ENCODE measurements at places on chromosomes 1 and 21.
A peak's percentile ranks its signal among the peaks of the same experiment; 100 is the strongest.

DNA sequence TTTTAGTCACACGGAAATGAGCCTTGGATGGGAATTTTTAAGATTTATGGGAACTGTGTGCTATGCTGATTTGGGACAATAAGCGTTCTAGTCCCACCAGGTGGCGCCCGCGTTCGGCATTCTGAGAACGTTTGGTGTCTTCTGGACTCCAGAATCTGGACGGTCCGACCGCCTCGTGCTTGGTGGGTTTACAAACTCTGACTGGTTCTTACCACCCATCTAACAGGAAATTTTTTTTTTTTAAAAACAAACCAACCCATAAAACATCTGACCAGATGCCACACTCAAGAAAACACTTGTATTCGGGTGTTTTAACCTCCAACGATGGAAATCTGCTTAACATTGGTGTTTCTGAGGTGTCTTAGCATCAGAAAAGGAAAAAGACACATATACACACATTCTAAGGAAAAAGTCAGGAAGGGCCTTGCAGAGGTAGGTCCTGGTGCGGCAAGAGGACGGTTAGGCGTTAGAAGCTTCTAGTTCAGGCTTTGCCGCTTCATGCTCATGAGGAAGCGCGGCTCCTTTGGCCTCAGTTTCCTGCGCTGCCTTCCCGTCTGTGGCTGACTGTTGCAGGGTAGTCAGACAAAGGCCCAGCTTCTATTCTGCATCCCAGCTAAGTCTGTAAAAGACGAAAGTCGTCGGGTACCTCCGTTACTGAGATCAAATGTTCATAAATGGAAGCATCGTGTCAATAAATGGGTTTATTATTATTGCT is 814 bp upstream of the DYRK3 start:
- ATAC-seq, result peak; percentile 58

DNA sequence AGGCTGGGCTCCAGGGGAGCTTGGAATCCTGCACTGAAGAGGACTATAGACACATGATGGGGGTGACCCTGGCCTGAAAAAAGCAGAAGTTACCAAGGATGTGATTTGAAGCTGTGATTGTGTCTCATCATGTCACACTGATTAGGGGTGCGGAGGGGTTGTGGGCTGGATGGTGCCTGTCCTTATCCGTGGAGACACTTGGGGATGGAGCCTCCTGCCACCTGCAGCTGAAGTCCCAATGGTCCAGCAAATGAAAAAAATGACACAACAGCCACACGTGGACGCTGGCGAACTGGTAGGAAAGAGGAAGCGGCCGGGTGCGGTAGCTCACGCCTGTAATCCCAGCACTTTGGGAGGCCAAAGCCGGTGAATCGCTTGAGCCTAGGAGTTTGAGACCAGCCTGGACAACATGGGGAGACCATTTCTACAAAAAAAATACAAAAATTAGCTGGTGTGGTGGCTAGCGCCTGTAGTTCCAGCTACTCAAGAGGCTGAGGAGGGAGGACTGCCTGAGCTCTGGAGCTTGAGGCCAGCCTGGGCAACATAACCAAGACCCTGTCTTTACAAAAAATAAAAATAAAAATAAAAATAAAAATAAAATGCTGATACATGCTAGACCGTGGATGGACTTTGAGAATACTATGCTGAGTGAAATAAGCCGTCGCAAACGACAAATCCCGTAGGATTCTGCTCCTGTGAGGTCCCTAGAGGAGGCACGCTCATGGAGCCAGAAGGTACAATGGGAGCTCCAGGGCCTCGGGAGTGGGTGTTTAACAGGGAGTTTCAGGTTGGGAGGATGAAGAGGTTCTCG is 838 bp upstream of the IBA57 start:
- peak; percentile 0 for ATAC-seq

- no peak for ATAC-seq
Observed at GRCh38 chr1:55654171-55654570, 439.0 kb upstream of the USP24 start.

- ATAC-seq, result no peak
Observed at GRCh38 chr1:226403201-226404034, 4.5 kb downstream of the PARP1 start.

GRCh38 chr1:29532285-29532684 is 296.0 kb downstream of the PTPRU start:
- ATAC-seq, result no peak

- ATAC-seq, result no peak
Observed at GRCh38 chr1:38210021-38210894, 163.7 kb upstream of the POU3F1 start.

DNA sequence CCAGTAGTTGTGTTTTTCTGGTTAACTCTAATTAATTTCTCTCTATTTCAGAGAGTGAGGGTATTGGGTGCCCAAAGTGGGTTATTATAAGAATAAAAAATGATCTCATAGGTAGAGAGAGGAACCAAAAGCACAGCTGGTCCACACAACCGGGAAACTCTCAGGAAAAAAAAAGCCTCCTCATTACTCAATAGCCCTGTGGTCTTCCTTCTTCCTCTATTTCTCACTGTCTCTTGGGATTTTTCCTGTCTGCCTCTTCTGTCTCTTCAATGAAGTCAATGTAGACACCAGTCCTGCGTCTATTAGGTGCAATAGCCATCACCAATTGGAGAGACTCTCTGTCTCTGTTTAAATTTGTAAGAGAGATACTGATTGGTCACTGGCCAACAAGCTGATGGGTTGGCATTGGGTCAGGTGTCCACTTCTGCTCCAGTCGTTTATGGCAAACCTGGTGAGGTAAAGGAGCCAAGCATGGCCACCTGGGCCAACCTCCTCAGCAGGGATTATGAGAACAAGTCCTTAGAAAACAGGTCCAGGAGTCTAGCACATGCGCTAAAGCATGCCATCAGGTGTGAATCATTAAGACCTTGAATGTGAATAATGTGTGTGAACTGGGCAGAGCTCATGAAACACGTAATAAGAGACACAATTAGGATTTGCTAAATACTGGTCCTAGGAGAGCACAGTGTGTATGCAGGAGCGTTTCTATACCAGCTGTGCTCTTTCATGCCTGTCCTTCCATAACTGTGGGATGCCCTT is 443.0 kb upstream of the RUNX1 start:
- ATAC-seq, result no peak

Measured in gastroesophageal sphincter (tissue), 4 donors.